ENCODE measurements at places on chromosomes 13 and 19.

DNA sequence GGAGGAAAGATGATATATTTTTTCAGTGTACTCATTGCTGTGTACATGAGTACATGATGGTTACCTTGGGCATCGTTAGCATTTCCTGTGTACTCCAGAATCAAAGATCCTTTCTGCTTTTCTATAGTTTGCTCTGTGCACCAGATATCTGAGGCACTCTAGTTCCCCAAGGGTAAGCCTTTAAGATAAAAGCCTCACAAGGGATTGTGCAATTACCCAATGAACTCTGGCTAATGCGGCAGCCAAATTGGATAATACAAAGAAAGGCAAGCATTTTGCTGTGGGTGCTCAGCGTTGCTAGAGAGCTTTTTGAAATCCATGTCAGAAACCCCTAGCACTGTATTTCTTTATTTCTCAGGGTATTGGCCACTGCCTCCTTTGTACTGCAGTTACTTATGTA is 2.9 kb downstream of the CYSLTR2 start:
- DNase-seq, result no peak

GRCh38 chr13:23289917-23290357 is 109.2 kb downstream of the SGCG start:
- DNase-seq, result peak; percentile 12

DNA sequence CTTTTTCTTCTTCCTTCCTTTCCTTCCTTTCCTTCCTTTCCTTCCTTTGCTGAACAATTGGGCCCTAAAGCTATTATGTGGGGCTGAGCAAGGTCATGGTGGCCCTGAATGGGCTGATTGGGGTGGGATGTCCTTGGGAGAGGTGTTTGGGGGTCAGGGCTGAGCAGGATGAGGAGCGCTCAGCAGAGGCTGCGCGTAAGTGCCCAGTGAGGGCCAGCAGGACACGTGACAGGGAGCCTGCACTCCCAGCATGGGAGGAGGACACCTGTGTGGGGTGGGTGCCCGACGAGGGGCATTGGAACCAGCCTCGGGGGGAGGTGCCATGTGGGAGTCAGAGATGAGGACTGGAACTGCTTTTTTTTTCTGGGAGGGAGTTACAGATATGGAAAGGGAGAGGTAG is 5.4 kb upstream of the LGALS7 start:
- DNase-seq, result no peak

- no peak for DNase-seq
Observed at GRCh38 chr19:10829967-10830366, 6.0 kb downstream of the TMED1 start.

GRCh38 chr19:30742406-30742938 is 370.3 kb downstream of the ZNF536 start:
- no peak for DNase-seq

DNA sequence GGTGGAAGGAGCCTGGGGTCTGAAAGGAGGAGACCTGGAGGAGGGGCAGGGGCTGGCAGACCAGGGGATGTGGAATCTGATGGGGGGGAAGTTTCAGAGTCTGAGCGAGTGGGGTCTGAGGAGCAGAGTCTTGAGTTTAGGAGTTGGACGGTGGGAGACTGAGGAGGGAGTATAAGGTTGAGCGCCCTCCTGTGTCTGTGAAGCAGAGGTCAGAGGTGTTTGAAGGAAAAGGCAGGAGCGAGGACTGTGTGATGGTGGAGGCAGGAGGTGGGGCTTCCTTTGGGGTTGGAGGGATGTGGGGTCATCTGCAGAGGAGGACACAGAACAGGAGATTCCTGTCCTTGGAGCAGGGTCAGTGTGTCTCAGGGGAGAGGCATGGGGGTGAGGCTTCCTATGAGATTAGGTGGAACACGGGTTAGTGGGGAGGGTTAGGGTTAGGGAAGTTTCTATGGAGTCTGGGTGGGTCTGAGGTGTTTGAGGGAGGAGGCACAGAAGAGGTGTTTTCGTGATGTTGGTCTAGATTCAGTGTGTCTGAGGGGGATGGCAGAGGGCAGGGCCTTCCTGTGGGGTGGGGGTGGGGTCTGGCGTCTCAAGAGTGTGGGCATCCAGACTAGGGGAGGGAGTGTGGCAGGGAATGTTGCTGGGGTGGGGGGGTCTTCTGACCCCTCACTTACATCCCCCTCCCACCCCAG is 8.3 kb downstream of the RYR1 start:
- DNase-seq, result no peak

DNA sequence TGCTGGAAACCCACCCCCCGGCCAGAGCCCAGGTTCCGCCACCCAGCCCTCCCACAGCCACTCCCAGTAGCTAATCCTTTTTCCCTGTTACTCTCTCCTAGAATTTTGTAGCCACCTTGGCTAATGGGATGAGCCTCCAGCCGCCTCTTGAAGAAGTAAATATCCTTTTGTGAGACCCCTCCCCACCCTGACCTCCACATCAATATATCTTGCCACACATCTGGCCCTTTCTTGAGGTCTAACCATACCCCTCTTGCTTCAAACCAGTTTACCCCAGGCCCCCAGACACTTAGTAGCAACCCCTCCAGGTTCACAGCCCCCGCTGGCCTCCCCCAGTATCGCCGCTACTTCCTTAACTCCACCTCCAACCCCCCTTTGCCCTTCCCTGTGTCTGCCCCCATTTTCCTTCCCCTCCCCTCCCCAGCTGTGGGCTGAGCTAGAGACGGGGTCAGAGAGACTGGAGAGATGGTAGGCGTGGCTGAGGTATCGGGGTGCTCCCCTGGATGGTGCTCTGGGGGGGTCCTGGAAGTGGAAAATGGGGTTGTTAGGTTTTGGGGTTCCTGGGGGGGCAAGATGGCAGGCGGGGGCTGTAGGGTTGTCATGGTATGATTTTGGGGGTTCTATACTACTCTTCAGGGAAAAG is 2.8 kb downstream of the PRMT1 start:
- DNase-seq, result no peak

DNA sequence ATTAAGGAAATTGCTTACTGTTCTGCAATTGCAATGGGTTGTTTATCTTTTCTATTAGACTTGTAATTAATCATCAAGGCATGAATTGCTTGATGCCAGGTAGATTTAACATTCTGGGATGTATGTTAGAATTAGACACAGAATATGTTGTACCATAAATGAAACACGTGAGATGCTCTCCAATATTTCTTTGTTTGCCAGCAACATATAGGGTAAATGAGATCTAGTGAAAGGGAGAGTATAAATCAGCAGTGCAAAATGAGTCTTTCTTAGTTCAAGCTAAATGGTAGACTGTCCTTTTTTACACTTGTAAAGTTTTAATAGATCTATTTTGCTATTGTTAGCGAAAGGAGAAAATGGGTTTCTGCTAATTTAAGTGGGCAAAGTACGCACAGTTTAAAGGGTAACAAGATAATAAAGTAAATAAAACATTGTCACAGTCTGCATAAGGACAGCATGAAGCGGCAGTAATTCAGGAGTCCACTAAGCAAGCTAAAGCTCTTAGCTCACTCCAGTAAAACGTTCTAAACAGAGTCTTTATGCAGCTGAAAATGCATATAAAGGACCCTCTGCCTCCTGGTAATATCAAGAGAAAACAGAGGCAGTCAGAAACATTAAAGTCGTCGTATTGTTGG is 1137.1 kb downstream of the OLFM4 start:
- DNase-seq, result no peak

- no peak for DNase-seq
Observed at GRCh38 chr13:30681843-30682242, 53.5 kb upstream of the ALOX5AP start.

DNA sequence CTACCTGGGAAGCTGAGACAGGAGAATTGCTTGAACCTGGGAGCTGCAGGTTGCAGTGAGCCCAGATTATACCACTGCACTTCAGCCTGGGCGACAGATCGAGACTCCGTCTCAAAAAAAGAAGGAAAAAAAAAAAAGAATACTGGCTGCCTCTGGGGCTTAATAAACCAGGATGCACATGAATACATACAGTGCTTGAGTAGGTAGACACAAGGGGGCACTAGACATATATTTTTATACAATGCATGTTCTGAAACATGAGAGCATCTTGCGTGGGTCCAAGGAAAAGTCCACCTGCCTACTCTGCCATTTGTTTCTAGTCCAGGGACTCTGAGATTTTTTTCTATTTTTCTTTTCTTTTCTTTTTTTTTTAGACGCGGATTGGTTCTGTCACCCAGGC is 31.2 kb downstream of the KEAP1 start:
- DNase-seq, result peak; percentile 27

DNA sequence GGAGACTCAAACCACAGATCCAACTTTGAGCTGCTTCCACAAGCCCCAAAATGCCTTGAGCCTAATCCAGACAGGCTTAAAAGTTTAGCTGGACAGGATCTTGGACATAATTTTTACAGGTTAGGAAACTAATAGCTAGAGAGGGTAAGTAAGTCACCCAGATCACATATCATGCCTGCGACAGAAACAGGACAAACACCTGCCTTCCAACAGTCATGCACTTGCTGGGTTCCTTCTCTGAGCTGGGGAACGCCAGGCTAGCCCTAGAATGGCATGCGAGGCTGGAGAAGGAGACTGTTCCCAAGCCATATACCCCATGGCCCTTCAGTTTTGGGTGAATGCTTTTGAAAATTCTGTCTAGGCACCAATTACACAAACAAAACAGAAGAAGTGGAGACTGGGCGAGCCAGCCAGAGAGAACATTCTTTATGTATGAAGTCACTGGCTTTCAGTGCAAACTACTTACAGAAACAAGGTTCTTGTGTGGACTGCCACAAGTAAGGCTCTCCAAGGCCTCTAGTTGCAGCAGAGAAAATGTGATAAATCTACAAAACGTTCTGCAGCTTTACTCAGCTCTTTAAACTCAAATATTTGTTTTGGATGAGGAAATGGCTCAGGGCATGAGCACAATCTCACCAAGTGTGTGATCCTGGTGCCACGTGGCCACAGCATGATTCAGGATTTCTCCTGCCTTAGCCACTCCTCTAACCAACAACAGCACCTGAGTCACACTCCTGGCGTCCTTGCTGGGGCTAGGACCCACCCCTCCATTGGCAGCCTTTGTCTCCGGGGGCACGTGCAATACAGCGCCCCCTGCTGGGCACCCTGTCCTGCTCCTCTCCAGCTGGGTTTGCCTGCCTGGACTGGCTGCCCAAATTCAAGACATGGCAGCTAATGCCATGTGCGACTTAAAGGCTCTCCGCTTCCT is 73.4 kb upstream of the UBL3 start:
- peak; percentile 79 for DNase-seq

DNA sequence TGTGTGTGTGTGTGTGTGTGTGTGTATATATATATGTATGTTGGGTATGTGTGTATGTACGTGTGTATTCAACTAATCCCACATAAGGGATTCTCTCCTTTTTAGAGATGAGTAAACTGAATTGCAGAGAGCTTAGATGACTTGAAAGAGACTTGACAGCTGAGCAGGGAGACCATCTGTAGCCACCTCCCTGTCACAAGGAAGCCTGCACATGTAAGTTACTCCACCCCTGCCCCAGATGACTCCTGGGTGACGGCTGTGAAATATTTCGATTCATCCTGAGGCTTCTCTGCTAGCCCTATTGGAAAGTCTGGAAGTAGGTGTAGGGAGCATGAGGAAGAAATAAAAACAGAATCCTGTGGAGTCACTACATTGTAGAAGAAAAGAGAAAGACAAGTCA is 480.4 kb downstream of the FOXO1 start:
- no peak for DNase-seq

DNA sequence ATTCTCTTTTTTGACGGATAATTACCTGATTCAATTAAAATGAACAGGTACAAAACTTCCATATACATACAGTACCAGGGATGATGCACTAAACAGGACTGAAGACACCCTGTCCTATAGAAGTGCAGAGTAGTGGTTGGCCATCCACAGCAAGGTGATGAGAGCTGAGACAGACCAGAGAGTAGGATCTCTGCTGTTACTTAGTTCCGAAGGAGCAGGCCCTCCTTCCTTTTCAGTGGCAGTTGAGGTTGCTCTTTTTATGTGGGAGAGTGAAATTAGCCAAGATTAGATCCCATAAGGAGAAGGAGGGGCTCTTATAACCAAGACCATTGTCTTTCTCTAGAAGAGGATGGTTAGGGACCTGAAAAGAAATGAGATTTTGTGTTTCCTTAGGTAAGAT is 4.0 kb downstream of the PDS5B start:
- no peak for DNase-seq

GRCh38 chr19:1746401-1747284 is 6.7 kb upstream of the ONECUT3 start:
- DNase-seq, result no peak

GRCh38 chr13:40059540-40060232 is 404.2 kb downstream of the COG6 start:
- DNase-seq, result no peak

- DNase-seq, result no peak
Observed at GRCh38 chr19:37699057-37699456, 20.5 kb downstream of the ZNF607 start.

DNA sequence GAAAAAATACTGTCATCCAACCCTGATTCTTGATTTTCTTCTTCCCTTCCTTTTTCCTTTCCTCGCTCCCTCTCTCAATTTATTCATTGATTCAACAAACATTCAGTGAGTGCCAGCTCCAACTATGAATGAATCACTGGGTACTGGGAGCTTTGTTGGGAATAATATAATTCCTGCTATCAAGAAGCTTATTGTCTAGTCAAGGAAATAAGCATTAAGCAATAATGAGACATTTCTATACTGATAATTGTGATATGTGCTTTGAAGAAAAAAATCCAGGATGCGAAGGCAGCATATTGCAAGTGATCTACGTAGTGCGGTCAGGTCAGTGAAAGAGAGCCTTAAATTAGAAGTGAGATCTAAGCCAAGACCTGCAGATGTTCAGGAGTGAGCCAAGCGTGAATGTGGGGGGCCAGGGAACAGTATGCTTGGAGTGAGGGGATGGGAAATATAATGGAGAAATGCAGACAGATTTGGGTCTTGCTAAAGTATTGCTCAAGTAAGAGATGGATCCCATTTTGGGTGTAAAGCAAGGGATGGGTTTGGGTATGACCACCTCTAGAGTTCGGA is 253.5 kb downstream of the LHFPL6 start:
- DNase-seq, result no peak

- DNase-seq, result peak; percentile 98
Observed at GRCh38 chr13:113647351-113648215, 10.4 kb downstream of the ATP4B start.

- DNase-seq, result peak; percentile 41
Observed at GRCh38 chr13:90414691-90415596, 932.5 kb upstream of the MIR17HG start.
